Epithelial cell of prostate (primary cell): ENCODE measurements at places on chromosomes 13 and 19.

GRCh38 chr19:54612428-54612827 lies 17.9 kb upstream of the LILRB1 start:
- DNase-seq: no peak

- DNase-seq: no peak
These were observed 1.7 kb downstream of the CD320 start for GRCh38 chr19:8306235-8307054.

- DNase-seq: peak; percentile 83
These were observed 1.3 kb downstream of the IRF3 start for GRCh38 chr19:49664171-49665035.

GRCh38 chr13:110410936-110411687 lies 104.0 kb downstream of the COL4A2 start:
- DNase-seq: no peak

DNA sequence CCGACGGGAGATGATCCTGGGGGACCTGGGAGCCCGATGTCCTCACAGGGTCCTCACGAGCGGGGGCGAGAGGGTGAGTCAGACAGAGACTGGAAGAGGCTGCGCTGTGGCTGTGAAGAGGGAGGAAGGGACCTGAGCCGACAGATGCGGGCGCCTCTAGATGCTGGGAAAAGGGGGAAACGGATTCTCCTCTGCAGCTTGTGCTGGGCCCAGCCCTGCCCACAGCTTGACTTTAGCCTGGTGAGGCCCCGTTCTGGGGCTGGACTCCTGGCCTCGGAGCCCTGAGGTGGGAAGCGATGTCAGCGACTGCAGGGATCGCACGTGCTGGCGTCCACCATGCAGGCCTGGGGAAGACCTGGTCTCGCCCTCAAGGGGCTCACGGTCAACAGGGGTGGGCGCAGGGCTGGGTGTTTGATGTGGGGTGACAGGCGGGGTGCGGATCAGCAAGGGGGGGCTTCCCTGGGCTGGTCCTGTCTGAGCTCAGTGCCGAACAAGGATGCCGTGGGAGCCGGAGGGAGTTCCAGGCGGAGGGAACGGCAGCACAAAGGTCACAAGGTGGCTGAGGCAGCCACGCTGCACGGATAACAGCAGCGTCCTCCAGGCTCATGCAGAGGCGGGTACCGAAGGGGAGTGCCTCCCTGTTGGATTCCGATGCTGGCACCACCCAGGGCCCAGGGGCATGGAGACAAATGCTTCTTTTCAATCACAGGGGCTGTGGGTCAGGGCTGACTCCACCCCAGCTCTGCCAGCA lies 31.8 kb downstream of the PIP5K1C start:
- no peak for DNase-seq

DNA sequence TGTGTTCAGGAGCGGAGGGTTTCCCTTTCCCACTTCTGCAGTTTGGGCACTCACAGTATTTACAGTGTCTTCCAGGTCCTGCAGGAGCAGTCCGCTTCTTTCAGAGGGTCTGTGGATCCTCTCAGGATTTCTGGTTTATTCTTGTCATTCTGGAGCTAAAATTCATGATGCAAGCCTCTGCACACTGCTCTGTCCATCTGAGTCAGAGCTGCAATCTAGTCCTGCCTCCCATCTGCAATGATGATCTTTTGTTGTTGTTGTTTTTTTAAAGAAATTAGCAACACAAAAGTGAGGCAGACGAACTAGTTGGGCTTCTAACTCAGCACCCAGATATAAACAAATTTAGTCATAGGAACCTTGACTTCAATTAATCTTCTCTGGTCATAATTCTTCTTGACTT lies 86.5 kb downstream of the DLEU7 start:
- DNase-seq: no peak

- DNase-seq: no peak
These were observed 801.1 kb downstream of the SLITRK5 start for GRCh38 chr13:88472316-88472715.

- no peak for DNase-seq
These were observed 60.5 kb downstream of the PARP4 start for GRCh38 chr13:24452044-24452443.
